Smooth muscle cell of the umbilical artery (primary cell): ENCODE measurements at places on chromosomes 3 and 15. TPM values are rescaled to one million over a fixed set of nuclear protein-coding genes. Genes with fewer than 3 reads are reported as not detected.

Gene MME
- total RNA-seq, result 670 and 1,159 TPM in 2 replicates

Gene VWA5B2
- not detected in 2 replicates for total RNA-seq

Gene TEX264
- total RNA-seq, result 29.6 and 41.3 TPM in 2 replicates

Gene ECE2
- not detected in 2 replicates for total RNA-seq

Gene CELF6
- total RNA-seq, result not detected in 2 replicates

Gene SRGAP3
- 1.5 and 4.9 TPM in 2 replicates for total RNA-seq

Gene MEF2A
- total RNA-seq, result 19.3 and 35.6 TPM in 2 replicates

Gene GOLGB1
- 65.3 and 93.2 TPM in 2 replicates for total RNA-seq

Gene CIAO2A
- 37.9 and 58.2 TPM in 2 replicates for total RNA-seq

Gene ZCWPW2
- 0.74 and 1.2 TPM in 2 replicates for total RNA-seq

Gene LARP6
- 77.5 and 104 TPM in 2 replicates for total RNA-seq

Gene ARGFX
- not detected in 2 replicates for total RNA-seq

Gene PLOD2
- total RNA-seq, result 1,423 and 1,580 TPM in 2 replicates

Gene PLA1A
- total RNA-seq, result 0.30 and 0.32 TPM in 2 replicates

Gene SLC12A1
- total RNA-seq, result not detected in 2 replicates

Gene CHRNA7
- 0.05 TPM in 1 of 2 replicates, not detected in the other for total RNA-seq

Gene SH2D7
- not detected in 2 replicates for total RNA-seq

Gene CEP19
- 2.5 and 5.0 TPM in 2 replicates for total RNA-seq

Gene COPB2
- 362 and 407 TPM in 2 replicates for total RNA-seq

Gene SLC35G2
- total RNA-seq, result 4.5 and 9.0 TPM in 2 replicates

Gene HRG
- not detected in 2 replicates for total RNA-seq

Gene FHIT
- total RNA-seq, result 1.2 and 1.4 TPM in 2 replicates

Gene GOLGA6L10
- 0.30 and 0.78 TPM in 2 replicates for total RNA-seq

Gene SIDT1
- not detected in 2 replicates for total RNA-seq

Gene SLC9C1
- total RNA-seq, result 0.30 and 0.37 TPM in 2 replicates

Gene MORF4L1
- total RNA-seq, result 322 and 497 TPM in 2 replicates

Gene SLC24A1
- total RNA-seq, result 3.3 and 4.4 TPM in 2 replicates

Gene GOLGA6L9
- 3.3 and 3.6 TPM in 2 replicates for total RNA-seq

Gene EFCC1
- not detected in 2 replicates for total RNA-seq

Gene SEC61A1
- 383 and 483 TPM in 2 replicates for total RNA-seq

Gene TPM1
- 2,136 and 2,698 TPM in 2 replicates for total RNA-seq

Gene RUVBL1
- total RNA-seq, result 57.6 and 79.0 TPM in 2 replicates

Gene TGM4
- not detected in 2 replicates for total RNA-seq

Gene MGLL
- total RNA-seq, result 8.9 and 25.0 TPM in 2 replicates

Gene CSPG4
- total RNA-seq, result 63.0 and 213 TPM in 2 replicates

Gene CSTA
- 0.59 TPM in 1 of 2 replicates, not detected in the other for total RNA-seq

Gene STT3B
- 347 and 362 TPM in 2 replicates for total RNA-seq

Gene AHSG
- total RNA-seq, result under 0.01 and 0.09 TPM in 2 replicates
